ENCODE measurements at places on chromosomes 6 and 20.

DNA sequence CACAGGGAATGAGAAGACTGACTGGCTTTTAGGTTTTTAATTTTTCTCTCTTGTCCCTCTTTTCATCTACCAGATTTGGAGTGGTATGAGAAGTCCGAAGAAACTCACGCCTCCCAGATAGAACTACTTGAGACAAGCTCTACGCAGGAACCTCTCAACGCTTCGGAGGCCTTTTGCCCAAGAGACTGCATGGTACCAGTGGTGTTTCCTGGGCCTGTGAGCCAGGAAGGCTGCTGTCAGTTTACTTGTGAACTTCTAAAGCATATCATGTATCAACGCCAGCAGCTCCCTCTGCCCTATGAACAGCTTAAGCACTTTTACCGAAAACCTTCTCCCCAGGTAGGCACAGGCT, 644 bp downstream of the MAD2L1BP start:
- no peak for DNase-seq

- no peak for DNase-seq
These were observed 373.1 kb downstream of the CD109 start for GRCh38 chr6:74069089-74069581.

- DNase-seq, result no peak
These were observed 29.1 kb downstream of the WRNIP1 start for GRCh38 chr6:2794171-2794730.

GRCh38 chr20:24647713-24648112, 178.3 kb downstream of the SYNDIG1 start:
- DNase-seq, result no peak

- no peak for DNase-seq
These were observed 6.1 kb downstream of the SIRPG start for GRCh38 chr20:1651268-1652058.

- no peak for DNase-seq
These were observed 81.2 kb downstream of the THBS2 start for GRCh38 chr6:169172456-169172855.

DNA sequence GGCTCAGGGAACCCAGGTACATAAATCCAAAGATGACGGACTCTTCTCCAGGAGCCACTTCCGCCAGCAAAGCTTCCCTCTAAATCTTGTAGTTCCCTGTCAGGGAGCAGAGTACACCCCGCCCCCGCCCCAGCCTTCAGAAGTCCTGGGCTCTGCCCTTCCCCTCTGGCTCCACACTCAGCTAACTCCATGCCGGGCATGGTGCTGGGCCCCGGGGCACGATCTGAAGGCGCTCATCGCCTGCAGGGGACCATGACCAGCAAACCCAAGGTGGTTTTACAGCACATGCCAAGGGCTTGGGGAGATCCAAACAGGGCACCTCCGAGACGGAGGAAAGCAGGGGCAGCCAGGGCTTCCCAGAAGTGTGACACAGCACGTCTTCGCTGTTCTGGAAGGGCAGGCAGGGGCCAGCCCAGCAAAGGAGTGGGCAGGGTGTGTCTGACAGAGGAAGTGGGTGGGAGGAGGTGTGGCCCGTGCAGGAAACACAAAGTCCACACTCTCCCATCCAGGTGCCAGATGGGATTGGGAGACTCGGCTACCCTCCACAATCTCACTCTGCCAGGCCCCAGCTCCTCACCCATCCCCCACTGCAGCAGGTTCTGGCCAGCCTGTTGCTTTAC, 41.6 kb upstream of the SLC22A2 start:
- DNase-seq, result no peak

GRCh38 chr20:531608-532007, 12.0 kb downstream of the CSNK2A1 start:
- no peak for DNase-seq

- no peak for DNase-seq
These were observed 25.4 kb upstream of the NOP56 start for GRCh38 chr20:2626853-2627541.

DNA sequence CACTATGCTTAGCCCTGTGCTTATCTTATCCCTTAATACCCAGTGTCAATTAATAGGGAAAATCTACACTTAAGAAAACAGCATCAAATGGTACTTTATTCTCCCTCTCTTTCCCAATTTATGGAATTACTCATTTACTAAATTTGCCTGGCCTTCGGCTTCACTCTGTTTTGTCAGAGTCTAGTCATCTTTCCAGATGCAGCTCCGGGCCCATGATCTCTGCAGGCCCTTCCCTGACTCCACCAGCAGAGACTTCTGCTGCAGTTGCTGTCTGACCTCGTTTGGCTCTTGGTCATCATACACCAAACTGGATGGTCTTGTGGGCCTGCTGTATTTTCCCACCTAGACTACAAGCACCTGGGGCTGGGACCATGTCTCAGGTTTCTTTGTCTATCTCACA, 27.4 kb downstream of the MRS2 start:
- DNase-seq, result no peak

DNA sequence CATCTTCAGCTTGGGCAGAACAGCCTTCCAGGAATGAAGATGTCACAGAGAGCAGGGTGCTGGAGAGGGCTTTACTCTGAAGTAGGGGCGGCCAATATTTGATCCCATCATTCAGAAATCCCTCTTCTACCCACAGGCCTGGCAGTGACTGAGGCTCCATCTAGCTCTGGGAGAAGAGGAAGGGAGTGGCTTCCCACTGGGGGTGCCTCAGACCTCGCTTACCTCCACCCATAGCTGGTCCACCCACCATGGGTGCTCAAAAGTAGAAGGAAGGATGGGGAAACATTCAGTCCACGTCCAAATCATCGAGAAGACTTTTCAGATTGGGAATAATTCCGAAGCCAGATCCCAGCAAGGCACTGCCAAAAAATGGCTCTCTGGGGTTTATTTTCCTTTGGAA, 11.8 kb upstream of the THBD start:
- no peak for DNase-seq

- no peak for DNase-seq
These were observed 93.3 kb downstream of the CAP2 start for GRCh38 chr6:17486680-17487079.

DNA sequence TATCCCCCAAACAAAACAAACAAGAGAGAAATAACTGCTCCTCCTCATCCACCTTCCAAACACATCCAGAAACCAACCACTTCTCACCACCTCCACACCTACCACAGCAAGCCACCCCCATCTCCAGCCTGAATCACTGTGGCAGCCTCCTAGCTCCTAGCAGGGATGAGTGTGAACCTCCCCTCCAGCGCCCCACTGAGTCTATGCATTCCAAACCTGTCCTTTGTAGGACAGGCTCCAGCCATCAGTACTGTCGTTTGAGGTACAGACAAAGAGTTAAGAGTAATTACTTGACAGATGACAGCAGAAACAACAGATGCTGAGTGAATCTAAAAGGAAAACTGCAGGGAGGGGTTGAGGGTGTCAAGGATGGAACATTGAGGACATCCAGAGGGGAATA, 2.4 kb downstream of the METTL24 start:
- no peak for DNase-seq

GRCh38 chr6:167731731-167732422, 94.8 kb upstream of the AFDN start:
- DNase-seq, result no peak

DNA sequence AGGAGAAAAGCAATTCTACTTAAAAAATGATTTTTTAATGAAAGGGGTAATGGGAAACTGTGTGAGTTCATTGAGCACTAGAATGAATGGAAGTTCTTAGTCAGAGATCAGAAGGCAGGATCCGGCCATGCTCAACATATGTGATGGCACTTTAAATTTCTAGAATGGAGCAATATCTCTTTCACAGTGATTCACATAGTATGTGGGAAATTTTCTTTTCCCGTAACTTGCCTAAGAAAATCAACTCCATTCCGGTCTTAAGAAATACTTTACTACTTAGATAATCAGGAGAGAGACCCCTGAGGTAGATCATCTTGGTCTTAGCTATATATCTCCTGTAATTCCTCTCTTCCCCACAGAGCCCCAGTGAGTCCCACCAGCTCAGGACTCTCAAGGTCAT, 131.8 kb downstream of the SCML4 start:
- DNase-seq, result no peak

GRCh38 chr6:23305325-23305943, 736.1 kb downstream of the HDGFL1 start:
- DNase-seq, result no peak
